Osteoblast (primary cell): ENCODE measurements at places on chromosomes 5 and 9. TPM values are rescaled to one million over a fixed set of nuclear protein-coding genes. Genes with fewer than 3 reads are reported as not detected.

DNA sequence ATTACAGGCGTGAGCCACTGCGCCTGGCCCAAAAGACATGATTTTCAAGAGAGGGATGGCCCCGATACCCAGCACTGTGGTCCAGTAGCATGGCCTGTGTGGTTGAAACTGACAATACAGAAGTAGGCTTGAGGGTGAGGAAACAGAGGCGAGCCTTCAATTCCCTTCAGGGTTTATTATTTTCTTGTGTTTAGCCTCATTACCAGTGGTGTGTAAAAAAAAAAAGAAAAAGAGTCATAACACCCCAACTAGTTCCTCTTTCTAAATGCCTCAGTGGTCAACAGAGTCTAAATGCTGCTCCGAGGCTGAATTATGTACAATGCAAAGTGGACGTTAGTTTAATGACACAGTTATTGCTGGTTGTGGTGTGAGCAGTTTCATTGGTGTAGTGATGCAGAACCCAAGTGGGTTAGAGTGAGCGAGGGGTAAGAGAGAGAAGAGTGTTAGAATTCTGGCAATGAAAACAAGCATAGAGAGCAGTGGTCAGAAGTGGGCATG lies 58.8 kb downstream of the SNX30 start:
- H3K36me3 ChIP-seq: no peaks in the 10 kb centered on the region
- H3K27me3 ChIP-seq: no peaks in the 10 kb centered on the region
- H3K4me1 ChIP-seq: no peaks in the 10 kb centered on the region
- H3K27ac ChIP-seq: no peak overlapping the region

GRCh38 chr9:99416007-99416406 lies 193.9 kb downstream of the SEC61B start:
- peaks cover 4% of the 10 kb centered on the region for H3K27me3 ChIP-seq
- no peak overlapping the region for H3K27ac ChIP-seq
- no peak overlapping the region for H3K4me3 ChIP-seq
- no peaks in the 10 kb centered on the region for H3K4me1 ChIP-seq
- no peak for DNase-seq
- no peaks in the 10 kb centered on the region for H3K36me3 ChIP-seq

DNA sequence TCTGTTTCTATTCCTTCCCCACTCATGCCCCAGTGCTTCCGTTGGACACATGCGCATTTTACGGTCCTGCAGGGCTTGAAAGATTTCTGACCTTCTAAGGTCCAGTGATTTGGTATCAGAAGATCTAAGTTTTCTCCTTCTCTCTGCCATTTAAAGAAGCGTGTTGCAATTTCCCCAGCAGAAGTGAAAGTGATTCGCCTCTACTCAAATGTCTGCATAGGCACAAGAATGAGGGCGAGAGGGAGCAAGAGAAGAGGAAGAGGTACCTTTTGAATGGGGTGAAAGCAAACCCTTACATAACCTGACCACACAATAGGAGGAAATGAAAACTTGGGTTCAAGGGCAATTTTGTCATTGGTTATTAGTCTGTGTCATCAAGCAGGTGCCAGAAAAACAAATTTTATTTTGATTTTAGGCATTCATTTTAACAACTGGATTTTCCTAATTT lies 31.7 kb upstream of the NR3C1 start:
- H3K36me3 ChIP-seq: no peaks in the 10 kb centered on the region
- no peaks in the 10 kb centered on the region for H3K27me3 ChIP-seq
- no peak for DNase-seq
- H3K4me3 ChIP-seq: peak overlapping the region; percentile 40

DNA sequence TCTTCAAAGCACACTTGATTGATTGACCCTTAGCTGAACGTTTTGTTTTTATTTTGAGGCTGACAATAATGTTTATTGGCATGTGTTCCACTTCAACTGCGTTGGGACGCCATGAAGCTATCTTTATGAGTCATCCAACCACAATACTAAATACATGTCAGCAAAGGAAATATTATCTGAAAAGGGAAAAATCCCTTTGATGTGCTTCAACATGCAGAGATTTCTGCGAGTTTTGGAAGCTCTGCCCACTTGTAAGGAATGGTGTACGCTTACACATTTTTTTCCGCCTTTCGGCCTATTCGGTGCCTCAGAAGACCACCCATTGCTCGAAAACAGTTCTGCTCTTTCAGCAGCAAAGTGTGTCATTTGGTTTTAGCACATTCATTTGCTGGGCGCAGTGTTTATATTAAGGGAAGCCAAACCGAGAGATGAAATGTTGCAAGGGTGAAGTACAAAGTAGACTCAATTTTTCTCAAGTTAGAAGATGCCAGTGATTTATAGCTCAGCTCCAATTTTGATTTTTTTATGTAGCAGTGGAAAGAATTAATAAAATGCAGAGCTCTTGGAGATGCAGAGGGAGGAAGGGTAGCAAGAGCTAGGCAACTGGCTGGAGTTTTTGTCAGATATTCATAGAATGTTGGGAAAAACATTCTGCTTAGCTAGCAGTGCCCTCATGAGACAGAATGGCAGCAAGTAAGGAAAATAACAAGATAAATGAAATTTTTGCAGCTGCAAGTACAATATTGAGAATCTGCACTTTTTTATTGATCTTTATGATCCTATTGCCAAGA lies 68.9 kb downstream of the PRDM6 start:
- H3K4me3 ChIP-seq: peak overlapping the region; percentile 27
- DNase-seq: no peak
- H3K27me3 ChIP-seq: peaks cover 16% of the 10 kb centered on the region
- H3K4me1 ChIP-seq: peaks cover 21% of the 10 kb centered on the region
- H3K36me3 ChIP-seq: no peaks in the 10 kb centered on the region
- H3K27ac ChIP-seq: no peak overlapping the region

NRARP gene
- under 0.01 TPM in 2 replicates for total RNA-seq

CYSRT1 gene
- 1.1 and 1.5 TPM in 2 replicates for total RNA-seq

DNA sequence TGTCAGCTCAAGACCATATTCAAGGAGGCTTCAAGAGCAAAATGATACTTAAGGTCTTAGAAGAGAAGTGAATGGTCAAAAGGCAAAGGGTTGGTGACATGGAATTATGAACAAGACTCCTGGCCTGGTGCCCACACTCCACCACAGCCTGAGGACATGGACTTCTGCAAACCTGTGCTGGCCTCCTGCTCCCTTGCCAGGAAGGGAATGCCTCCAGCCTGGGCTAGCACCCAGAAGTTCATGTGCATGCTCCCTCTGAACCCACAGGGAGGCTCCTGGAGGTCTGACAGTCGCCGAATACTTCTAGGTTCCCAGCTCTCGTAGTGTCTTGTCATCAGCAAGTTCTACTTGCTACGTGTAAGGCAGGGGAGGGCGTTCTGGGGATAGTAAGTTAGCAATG lies 156.7 kb downstream of the FSTL4 start:
- H3K27ac ChIP-seq: no peak overlapping the region
- no peaks in the 10 kb centered on the region for H3K4me1 ChIP-seq
- no peaks in the 10 kb centered on the region for H3K27me3 ChIP-seq
- no peaks in the 10 kb centered on the region for H3K36me3 ChIP-seq
- no peak overlapping the region for H3K4me3 ChIP-seq
- no peak for DNase-seq

DNA sequence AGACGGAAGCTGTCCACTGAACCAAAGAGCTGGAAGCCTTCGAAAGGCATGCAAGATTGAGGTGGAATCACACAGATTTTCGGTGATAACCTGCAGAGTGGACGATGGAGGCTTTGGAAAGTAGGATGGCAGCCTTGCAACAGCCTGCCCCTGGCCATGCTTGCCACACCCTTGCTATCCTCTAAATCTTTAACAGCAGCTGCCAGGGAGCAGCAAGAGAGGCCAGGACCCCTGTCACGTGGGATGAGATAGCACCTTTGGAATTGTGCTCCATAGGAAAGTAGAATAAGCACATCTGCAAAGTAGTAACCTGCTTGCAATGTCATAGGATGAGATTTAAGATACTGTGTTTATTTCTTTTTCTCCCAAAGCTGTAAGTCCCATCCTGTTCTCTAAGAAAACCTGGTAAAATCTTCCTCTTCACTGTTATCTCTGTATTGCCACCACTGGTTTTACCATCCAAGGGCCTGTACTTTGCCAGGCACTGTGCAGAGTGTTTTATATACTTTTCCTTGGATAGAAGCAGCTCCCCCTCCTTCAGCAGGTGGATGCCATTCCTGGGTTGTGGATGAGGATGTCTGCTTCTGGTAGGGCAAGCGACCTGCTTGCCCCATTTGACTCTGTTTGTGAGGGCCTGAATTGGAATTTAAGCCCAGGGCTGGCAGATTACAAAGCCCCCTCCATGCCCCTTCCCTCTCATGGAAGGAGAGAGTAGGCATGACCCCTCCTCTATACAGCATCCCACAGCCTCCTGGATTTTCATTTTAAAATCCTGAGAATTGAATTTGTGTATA lies 10.1 kb downstream of the TRIO start:
- peaks cover 13% of the 10 kb centered on the region for H3K36me3 ChIP-seq
- H3K27me3 ChIP-seq: no peaks in the 10 kb centered on the region
- no peak for DNase-seq
- peak overlapping the region; percentile 36 for H3K4me3 ChIP-seq

- no peak for DNase-seq
- H3K27ac ChIP-seq: peak overlapping the region; percentile 90
- H3K4me3 ChIP-seq: no peak overlapping the region
- peaks cover 50% of the 10 kb centered on the region for H3K36me3 ChIP-seq
- H3K4me1 ChIP-seq: peaks cover 35% of the 10 kb centered on the region
These were observed 289.4 kb downstream of the ADAMTS6 start for GRCh38 chr5:65192331-65192730.

DNA sequence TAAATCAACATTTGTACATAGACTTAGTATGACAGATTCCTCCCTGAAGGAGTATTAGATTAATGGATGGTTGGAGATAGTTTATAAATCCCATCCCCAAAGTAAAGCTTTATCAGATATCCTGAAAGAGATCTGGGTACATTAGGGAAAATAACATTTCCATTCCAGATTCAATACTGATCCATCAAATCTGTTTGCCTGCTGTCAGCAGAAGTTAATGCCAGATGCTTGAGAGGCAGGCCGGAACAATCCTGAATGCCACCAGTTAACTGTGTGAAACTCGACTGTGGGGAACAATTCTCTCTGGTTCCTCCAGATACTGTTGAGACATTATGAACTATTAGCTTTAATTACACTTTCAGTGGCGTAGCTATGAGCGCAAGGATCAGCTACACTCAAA lies 1166.8 kb downstream of the MAT2B start:
- no peaks in the 10 kb centered on the region for H3K36me3 ChIP-seq
- H3K27ac ChIP-seq: no peak overlapping the region
- no peak overlapping the region for H3K4me3 ChIP-seq
- DNase-seq: no peak
- H3K27me3 ChIP-seq: no peaks in the 10 kb centered on the region

DNA sequence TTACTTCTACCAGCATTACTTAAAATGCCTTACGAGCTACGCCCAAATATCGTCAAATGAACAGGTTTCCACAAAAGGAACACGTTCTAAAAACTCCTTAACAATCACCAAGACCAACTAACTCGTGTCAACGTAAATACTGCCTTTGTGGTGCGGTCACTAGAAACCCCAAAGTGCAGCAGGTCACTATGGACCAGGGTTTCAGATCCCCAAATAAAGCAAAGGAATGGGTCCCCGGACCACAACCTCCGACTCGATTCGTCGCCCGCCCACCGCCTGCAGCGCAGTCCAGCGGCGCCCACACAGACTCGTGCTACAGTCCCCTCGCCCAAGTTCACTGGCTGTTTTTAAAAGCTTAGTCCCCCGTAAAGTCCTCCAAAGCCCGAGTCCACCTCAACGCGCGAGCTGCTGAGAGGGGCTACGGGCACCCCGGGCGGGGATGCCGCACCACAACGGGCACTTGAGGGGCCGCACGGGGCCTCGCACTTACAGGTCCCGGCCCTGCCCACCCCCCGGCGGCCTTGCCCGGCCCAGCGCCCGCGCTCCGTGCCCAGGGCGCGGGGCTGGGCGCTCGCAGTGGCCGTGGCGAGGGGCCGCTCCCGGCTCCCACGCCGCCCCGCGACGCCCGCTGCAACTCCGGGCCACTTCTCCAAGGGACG lies 1.1 kb downstream of the NFIB start:
- peaks cover 30% of the 10 kb centered on the region for H3K4me1 ChIP-seq
- peak overlapping the region; percentile 88 for H3K27ac ChIP-seq
- H3K27me3 ChIP-seq: no peaks in the 10 kb centered on the region
- no peaks in the 10 kb centered on the region for H3K36me3 ChIP-seq
- peak; percentile 83 for DNase-seq
- peak overlapping the region; percentile 94 for H3K4me3 ChIP-seq

CKMT2 gene
- total RNA-seq: 0.88 and 1.4 TPM in 2 replicates

DNA sequence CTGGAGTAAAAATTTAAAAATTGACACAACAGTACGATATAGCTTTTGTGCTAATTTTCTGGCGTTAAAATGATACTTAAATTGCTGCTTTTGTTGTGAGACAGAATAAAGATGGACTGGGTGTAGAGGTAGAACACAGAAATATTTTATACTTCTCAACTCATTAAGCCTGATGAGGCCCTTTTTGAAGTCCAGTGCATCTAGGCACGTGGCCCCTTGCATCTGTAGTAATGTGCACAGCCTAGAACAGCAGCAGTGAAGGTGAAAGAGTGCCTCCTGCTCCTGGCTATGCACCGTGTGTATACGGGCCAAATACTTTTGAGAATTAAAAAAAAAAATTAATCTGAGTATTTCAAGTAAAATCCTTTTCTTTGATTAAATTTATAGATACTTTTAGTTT lies 115.6 kb downstream of the XRCC4 start:
- no peaks in the 10 kb centered on the region for H3K27me3 ChIP-seq
- H3K4me1 ChIP-seq: no peaks in the 10 kb centered on the region
- no peaks in the 10 kb centered on the region for H3K36me3 ChIP-seq

- H3K27me3 ChIP-seq: peaks cover 29% of the 10 kb centered on the region
- peaks cover 7% of the 10 kb centered on the region for H3K4me1 ChIP-seq
- DNase-seq: peak; percentile 63
- H3K4me3 ChIP-seq: no peak overlapping the region
- H3K27ac ChIP-seq: no peak overlapping the region
These were observed 561.1 kb downstream of the EBF1 start for GRCh38 chr5:158538506-158539074.

- peaks cover 50% of the 10 kb centered on the region for H3K4me1 ChIP-seq
- H3K36me3 ChIP-seq: no peaks in the 10 kb centered on the region
- no peak overlapping the region for H3K4me3 ChIP-seq
- peak overlapping the region; percentile 56 for H3K27ac ChIP-seq
- no peaks in the 10 kb centered on the region for H3K27me3 ChIP-seq
These were observed 94.2 kb upstream of the TNC start for GRCh38 chr9:115212125-115212605.

SPINK13 gene
- total RNA-seq: not detected in 2 replicates

- H3K4me1 ChIP-seq: peaks cover 11% of the 10 kb centered on the region
- DNase-seq: peak; percentile 50
- peaks cover 14% of the 10 kb centered on the region for H3K36me3 ChIP-seq
- peak overlapping the region; percentile 92 for H3K4me3 ChIP-seq
- H3K27me3 ChIP-seq: no peaks in the 10 kb centered on the region
These were observed 848 bp downstream of the RAD50 start for GRCh38 chr5:132557478-132558172.

CCDC192 gene
- total RNA-seq: not detected in 2 replicates

DNA sequence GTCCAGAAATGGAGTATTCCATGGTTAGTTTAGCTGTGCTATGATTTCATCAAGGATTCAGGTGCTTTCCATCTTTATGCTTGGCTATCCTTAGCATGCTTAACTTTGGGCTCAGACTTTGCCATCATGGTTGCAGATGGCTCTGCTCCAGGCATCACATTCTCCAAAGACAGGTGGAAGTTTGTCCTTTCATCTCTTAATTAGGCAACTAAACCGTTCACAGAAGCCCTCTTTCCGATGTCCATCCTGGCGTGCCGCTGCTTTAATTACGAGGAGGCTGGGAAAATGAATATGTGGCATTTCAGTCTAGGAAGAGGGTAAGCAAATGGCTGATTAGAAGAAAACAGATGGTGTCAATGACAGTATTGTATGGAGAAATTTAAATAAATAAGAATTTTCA lies 24.5 kb upstream of the APC start:
- H3K4me1 ChIP-seq: peaks cover 13% of the 10 kb centered on the region
- H3K27me3 ChIP-seq: no peaks in the 10 kb centered on the region
- no peaks in the 10 kb centered on the region for H3K36me3 ChIP-seq
- H3K4me3 ChIP-seq: no peak overlapping the region
- no peak overlapping the region for H3K27ac ChIP-seq
- no peak for DNase-seq
